ENCODE measurements at places on chromosomes 6 and 20.

DNA sequence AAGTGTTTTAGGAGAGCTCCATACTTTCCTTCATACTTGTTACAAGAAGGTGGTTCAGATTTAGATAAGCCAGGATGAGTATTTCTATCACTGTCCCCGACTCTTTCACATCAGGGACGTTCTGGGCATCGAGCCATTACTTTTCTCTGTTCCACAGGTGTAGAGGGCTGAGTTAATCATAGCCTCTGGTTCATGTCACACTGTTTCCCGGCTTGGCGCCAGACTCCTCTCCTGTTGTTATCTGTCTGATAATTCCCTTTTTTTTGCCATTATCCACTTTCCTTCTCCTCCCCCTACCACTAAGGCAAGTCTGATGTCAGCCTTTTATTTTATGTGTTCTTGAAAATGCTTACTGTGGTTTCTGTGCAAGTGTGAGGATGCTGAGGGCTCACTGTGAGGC, 593.4 kb downstream of the UTRN start:
- no peak for DNase-seq

DNA sequence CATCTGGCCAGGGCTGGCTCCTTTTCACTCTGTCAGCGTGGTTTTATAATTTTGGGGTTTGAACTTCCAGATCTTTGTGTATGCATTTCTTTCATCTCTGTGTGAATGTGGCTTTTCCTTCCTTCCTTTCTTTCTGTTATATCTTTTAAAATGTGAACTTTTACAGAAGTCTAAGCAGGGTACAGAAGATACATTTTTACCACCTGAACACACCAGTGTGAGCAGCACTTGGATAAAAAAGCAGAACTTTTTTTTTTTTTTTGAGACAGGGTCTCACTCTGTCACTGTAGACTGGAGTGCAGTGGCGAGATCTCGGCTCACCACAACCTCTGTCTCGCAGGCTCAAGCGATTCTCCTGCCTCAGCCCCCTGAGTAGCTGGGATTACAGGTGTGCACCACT, 20.5 kb downstream of the CEBPB start:
- no peak for DNase-seq

- peak; percentile 67 for DNase-seq
These were observed 4.3 kb downstream of the MTCL3 start for GRCh38 chr6:127514773-127515227.

DNA sequence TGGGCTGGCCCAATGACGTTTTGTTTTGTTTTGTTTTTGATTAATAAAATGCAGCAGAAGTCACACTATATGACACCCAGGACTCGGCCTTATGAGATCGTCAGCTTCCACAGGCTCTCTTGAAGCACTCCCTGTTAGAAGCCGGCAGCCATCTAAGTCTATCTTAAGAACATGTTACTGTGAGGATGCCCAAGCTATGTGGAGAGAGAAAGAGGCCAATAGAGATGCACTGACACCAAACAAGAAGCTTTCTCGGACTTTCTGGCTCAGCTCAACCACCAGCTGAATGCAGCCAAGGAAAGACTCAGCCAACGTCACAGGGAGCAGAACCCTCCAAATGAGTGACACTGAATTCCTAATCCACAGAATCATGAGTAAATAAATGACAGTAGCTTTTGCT, 14.0 kb downstream of the SGK1 start:
- DNase-seq = peak; percentile 32

DNA sequence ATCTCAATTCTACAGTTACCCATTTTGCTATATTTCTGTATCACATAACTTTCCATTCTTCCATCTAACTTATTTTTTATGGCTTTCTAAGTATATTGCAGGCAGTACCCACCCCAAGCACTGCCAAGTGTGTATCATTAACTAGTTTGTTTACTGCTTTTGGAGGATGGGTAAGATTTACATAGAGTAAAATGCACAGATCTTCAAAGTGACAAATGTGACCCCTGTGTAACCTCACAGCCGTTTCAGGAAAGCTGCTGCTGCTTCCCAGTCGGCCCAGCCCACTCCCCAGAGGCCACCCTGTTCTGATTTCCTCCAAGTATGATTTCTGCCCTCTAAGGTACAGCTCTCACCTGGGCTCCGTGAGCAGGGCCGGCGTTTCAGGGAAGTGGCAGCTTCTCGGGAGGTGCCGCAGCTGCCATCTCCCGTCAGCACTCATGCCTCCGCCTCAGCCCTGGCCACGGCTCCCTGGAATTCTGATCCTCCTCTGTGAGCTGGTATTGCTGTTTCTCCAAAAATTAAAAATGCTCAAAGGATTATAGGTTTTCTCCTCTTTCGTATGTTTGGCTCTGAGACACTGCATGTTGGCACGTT, 15.0 kb upstream of the MAP1LC3A start:
- DNase-seq = no peak

GRCh38 chr6:120056085-120056484, 706.5 kb upstream of the MAN1A1 start:
- DNase-seq = peak; percentile 8

DNA sequence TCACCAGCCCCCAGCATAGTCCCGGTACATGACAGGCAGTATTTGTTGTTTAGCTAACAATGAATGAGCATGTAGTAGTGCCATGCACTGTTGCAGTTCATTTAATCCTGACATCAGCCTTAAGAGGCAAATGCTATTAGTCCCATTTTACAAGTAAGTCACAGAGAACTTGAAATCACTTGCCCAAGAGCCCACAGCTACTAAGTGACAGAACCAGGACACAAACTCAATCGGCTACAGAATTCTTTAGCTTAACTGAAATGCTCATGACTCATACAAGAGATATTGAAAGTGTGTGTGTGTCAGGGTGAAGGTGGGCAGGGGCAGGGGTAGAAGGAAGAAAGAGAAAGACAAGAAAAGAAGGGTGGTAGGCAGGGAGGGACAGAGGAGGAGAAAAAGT, 52.7 kb downstream of the UNC5CL start:
- DNase-seq = no peak

DNA sequence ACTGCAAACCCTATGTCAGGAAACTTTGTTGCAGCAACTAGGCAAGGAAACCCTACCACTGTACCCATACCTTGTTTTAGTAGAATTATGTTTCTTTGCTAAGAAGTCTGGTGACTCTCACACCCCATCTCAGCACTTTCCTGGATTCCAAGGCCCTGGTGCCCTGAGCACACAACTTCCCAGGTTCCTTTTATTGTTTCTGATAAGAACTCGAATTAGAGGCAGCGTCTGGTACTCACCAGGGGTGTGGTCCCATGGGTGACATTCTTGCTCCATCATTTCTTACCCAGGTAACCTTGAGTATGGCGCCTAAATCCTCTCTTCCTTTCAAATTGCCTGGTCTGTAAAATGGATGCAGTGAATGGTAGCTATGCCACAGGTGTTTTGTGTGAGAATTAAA, 34.1 kb downstream of the MYB start:
- no peak for DNase-seq

DNA sequence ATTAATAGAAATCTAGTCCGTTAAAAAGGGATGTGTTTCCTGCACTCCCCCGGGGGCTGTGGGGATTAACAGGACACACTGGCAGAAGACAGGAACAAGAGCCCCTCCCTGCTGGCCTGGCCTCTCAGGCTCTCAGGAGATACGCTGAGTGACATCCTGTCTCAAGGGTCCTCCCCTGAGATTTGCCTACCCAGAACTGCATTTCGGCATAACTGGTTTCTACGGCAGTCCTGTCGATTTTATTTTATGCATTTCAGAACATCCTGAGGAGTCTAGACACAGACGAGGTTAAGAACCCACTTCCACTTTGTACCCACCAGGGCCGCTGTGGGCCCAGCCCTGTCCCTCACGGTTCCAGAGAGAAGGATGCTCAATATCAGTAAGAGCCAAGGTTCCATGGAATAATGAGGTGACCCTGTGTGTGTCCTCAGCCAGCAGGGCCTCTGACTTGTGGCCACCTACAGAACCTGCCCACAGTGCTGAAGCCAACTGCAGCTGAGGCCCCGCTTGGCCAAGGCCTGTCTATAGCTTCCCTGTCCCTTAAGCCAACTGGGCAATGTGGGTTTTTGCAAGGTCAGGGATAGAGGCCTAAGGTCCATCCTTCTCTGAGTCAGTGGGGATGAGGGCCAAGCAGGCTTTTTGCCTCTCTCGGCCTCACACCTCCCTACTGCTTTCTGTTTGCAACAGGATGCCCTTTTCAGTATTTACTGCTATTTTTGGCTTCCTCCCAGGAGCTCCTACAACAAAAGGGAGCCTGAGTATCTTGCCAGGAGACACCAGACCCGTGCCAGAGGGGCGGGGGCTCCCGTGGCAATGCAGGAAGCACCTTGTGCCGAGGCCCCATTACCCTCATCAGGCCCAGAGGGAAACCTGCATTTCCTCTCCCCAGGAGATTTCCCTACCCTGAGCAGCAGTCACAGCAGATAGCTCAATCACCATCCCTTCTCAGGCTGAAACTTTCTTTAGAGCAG, 14.7 kb downstream of the UQCC2 start:
- peak; percentile 85 for DNase-seq

DNA sequence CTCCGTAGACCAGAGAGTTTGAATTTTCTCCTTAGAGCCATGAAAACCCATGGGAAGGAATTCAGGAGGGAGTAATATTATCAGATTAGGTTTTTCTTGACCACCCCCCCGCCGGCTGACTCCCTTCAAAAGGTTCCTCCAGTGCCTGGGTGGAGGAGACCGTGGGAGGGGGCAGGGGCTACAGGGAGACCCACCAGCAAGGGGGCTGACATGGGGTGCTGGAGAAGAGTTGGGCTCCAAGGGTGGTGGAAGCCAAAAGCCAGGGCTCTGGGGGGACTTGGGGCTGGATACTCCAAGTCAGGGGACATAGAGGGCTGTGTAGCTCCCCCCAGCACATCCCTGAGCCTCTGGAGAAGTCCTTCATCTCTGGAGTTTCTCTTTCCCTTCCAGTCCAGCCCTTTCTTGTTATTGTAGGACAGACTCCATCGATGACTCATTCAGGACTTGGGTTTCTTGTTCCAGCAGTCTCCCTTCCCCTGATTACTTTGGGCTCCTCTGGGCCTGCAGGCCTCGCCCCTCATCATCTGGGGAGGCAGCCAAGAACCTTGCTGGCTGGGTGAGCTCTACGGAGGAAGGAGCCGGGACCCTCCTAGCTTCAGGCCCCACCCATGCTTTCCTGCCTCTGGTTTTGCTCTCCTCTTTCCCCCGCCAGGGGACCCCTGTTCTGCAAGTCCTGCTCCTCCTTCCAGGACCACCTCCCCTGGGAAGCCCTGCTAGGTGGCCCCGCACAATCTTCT, 10.5 kb upstream of the KIAA1755 start:
- peak; percentile 99 for DNase-seq

- no peak for DNase-seq
These were observed 20.6 kb upstream of the TASP1 start for GRCh38 chr20:13659288-13659687.

GRCh38 chr20:44544263-44544662, 22.4 kb upstream of the SERINC3 start:
- no peak for DNase-seq

GRCh38 chr6:20109526-20109925, 102.7 kb downstream of the MBOAT1 start:
- DNase-seq = no peak

DNA sequence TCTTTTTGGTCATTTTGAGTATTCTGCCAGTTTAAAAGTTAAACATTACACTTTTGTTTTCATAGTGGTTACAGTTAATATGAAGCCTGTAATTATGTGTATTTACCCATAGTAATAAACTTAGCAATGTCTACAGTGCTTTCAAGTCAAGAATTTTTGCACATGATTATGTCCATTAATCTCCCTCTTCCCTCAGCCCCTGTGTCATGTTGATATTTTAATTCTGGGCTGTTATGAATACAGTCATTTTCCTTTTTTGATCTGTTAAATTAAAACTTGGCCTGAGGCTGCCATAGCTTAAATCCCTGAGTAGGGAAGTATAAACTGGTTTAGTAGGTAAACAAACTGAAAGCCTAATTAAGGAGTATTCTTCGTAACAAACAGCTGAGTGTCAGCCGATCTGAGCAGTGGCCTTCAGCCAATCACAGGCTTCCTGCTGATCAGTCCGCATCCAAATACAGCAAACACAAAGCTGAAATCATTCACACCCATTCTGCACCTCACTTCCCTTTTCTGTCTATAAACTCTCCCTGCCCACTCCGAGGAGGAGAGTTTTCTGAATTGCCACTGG, 9.5 kb upstream of the SFT2D1 start:
- no peak for DNase-seq

GRCh38 chr6:127058027-127058426, 60.4 kb upstream of the RSPO3 start:
- DNase-seq = peak; percentile 64

DNA sequence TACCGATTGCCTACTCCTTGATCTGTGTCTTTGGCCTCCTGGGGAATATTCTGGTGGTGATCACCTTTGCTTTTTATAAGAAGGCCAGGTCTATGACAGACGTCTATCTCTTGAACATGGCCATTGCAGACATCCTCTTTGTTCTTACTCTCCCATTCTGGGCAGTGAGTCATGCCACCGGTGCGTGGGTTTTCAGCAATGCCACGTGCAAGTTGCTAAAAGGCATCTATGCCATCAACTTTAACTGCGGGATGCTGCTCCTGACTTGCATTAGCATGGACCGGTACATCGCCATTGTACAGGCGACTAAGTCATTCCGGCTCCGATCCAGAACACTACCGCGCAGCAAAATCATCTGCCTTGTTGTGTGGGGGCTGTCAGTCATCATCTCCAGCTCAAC, 13.5 kb downstream of the CCR6 start:
- DNase-seq = no peak

DNA sequence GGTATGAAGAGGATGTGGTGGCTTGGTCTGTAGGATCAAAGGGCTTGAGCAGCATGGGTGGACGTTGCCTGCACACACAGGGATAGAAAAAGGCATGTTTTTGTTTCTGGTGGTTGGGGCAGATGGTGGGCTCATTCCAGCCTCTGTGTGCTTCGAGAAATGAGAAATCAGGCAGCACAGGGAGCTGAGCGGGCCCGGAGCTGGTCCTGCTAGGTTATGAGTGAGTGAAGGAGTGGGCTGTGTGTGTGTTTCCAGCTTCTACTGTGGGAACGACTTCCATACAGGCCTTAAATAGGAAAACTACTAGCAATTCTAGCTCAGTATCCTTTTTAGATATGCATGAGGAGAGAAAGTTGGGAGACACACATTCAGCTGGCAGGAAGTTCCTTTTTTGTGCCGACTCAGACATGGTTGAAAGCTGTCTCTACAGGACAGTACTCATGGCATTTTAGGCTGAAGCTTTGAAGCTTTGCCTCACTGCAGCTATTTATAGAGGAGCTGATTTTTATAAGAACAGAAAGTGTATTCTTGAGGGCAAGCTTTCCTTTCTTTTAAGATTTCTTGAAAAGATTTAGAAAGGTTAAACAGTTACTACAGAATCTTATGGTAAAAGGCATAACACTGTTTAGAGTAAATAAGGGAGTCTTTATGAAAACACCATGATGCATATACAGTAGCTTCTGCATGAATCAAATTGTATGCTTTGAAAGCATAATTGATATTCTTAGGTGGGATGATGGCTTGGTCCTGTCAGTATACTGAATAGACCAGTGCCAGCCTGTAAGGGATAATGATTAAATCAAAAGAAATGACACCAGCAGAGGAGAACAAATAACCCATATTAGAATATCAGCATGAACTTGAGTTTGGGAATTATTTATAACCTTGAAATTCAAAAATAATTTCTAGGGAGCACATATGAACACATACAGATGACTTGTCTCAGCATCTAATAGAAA, 104.0 kb upstream of the MAN1A1 start:
- DNase-seq = no peak

- DNase-seq = peak; percentile 82
These were observed 78.7 kb upstream of the PRSS16 start for GRCh38 chr6:27168586-27169443.
